ENCODE measurements at places on chromosomes 7 and 10.

GRCh38 chr7:105662998-105663397, 81.7 kb upstream of the EFCAB10 start:
- no peak for DNase-seq

DNA sequence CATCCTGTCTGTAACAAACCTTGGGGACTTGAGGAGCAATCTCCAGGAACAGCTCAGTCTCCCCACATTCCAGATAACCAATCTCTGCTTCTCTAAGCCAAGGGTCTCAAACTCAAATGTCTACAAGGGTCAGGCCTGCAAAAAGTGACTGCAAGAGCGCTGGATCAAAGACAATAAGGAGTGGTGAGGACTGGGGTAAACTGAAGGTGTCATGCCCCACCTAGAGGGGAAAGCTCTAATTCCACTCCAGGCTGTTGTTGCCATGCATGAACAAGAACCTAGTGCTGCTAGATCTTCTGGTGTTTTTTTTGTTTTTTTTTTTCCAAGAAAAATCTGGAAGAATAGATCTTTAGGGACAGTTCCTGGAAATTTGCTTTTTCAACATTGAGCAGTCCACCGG, 117.9 kb upstream of the MACROH2A2 start:
- no peak for DNase-seq

- peak; percentile 34 for DNase-seq
Observed at GRCh38 chr7:81111781-81112540, 193.1 kb upstream of the SEMA3C start.

DNA sequence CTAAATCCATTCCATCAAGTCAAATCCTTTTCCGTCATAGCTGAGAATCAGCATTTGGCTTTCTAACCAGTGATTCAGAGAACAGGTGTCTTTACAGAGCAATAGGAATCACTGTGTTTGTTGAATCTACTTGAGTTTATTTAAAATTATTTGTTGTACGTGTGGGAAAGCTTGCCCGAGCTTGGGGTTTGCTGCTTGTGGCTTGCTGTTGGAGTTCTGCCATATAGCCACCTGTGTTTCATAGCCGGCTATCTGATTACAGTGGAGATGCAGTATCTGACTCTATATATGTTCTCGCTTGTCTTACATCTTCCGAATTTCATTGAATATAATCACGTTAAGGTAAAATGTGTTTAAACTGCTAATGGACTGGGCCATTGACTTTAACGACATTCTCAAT, 274.3 kb upstream of the MKI67 start:
- no peak for DNase-seq

DNA sequence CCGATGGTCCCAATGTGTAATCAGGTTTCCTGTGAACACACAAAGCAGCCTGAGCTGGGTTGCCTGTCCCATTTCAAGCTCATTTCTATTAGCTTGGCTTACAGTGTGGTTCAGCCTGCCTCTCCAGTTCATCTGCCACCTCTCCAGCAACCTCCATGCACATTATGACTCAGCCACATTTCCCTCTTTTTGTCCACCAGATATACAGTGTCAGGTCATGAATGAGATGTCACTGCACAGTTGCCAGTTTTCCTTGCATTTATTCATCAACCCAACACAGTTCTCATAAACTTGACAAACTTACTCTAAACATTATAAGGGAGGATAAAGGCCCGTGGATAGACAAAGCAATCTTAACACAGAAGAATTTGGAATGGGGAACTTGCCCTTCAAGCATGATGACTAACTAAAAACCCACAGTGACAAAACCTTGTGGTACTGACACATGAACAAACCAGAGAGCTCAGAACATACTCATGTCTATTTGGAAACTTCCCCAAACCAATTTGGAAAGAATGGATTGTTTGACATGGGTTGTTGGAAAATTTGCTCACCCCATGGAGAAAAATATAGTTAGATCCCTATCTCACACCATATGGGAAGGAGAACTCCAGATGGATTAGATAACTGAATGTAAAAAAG, 2.5 kb upstream of the CFAP58 start:
- DNase-seq: no peak

- DNase-seq: no peak
Observed at GRCh38 chr7:70321016-70321590, 722.8 kb downstream of the AUTS2 start.

Data from left hindlimb (tissue), 1 donor.